Activated naive CD8-positive, alpha-beta T cell treated with anti-CD3 and anti-CD28 coated beads for 36 hours (primary cell): ENCODE measurements at places on chromosomes 4 and X. TPM values are rescaled to one million over a fixed set of nuclear protein-coding genes. Genes with fewer than 3 reads are reported as not detected.

GRCh38 chr4:159027535-159027934 is 75.3 kb upstream of the RAPGEF2 start:
- no peak for DNase-seq

- DNase-seq: no peak
These were observed 23.9 kb downstream of the APOO start for GRCh38 chrX:23883737-23884354.

GRCh38 chr4:182695842-182696241 is 221.3 kb downstream of the DCTD start:
- no peak for DNase-seq

DNA sequence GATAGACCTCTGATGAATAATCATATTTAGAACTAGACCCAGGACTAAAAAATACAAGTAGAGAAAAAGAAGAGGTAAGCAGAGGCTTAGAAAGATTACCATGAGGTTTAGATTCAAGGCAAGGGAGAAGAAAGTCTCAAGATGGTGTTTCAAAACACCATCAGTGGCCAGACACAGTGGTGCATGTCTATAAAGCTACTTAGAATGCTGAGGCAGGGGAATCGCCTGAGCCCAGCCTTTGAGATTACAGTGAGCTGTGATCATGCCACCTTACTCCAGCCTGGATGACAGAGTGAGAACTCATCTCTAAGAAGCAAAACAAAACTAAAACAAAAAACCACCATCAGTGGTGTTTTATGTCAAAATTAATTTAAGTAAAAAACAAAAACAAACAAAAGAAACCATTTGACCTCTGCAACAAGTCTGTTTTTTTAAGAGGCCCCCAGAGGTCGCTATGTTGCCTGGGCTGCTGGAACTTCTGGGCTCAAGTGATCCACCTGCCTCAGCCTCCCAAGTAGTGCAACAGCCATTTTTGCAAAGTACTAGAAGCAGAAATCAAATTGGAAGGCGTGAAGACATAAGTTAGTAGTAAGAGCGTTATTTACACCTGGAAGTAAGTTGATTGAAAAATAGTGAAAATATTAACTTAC is 784.3 kb downstream of the ADGRL3 start:
- DNase-seq: no peak

- no peak for DNase-seq
These were observed 603.2 kb downstream of the STIM2 start for GRCh38 chr4:27463816-27464215.

DNA sequence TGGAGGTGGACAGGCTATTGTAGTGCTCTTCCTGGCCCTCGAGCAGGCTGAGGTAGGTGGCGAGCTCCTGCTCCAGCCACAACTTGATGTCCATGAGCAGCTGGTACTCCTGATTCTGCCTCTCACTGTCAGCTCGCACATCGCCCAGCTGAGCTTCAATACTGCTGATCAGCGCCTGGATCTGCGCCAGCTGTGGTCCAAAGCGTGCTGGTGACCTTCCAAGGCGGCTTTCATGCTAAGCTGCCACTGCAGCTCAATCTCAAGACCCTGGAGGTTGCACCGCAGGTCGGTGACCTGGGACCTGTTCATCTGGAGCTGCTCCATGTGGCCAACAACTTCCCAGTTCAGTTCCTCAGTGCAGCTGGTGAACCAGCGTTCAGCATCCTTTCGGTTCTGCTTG is 31.2 kb downstream of the LRIT3 start:
- DNase-seq: no peak

DNA sequence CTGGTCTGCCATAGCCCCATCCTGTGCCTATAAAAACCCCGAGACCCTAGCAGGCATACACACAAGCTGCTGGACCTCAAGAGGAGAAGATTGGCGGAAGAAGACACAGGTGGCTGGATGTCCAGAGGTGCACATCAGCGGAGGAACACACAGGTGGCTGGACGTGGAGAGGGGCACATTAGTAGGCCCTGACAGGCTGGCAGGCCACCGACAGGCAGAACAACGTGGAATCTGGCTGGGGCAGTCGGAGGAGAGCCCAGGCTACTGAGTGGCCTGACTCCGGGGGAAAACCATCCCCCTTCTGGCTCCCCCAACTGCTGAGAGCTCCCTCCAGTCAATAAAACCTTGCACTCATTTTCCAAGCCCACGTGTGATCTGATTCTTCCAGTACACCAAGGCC is 512.5 kb upstream of the AMOT start:
- no peak for DNase-seq

DNA sequence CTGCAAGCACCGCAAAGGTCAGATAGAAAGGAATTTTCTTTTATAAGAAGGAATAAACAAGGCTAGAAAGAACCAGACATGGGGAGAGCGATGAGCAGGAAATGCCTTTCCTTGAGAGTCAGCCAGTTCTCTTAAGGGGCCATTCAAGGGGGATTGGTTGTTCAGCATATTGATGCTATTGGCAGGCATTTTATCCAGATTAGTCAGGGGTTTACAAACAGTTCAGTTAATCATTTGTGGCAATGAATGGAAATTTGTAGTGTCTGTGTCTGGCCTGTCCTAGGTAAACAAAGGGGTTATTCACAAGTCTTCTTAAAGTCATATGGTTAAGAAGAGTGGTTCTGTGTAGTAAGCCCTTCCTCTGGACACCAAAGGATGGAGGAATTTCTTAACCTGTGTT is 184.7 kb upstream of the FRMPD4 start:
- no peak for DNase-seq

DNA sequence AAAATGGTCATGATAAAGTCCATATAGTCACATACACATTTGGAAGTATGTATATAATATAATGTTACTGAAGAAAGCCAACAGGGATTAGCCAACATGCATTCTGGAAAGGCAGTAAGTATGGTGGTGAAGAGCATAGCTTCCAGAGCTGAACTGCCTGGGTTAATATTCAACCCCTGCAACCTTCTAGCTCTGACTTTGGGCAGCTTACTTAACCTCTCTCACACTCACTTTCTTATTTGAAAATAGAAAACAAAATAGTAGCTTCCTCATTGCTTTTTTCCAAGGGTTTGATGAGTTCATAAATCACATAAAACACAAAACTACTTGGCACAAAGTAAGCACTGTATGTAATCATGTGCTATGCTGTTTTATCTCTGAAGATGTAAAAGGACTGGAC is 216.4 kb downstream of the CHIC2 start:
- no peak for DNase-seq

DNA sequence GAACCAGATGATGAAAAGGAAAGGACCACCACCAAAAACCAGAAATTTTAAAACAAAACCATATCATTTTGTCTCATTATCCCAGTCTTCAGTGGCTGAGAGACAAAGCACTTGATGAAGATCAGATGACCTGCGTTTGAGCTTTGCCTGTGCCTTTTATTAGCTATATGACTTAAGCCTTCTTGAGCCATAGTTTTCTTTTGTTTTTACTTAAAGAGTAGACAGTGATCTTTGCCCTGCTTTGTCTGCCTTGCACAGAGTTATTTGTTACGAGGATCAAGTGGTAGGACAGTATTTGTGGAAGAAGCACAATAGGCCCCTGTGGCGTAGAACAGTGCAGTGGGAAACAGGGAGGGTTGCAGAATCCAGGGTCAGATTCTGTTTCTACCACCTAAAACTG is 89.9 kb downstream of the SLC10A6 start:
- DNase-seq: no peak

DNA sequence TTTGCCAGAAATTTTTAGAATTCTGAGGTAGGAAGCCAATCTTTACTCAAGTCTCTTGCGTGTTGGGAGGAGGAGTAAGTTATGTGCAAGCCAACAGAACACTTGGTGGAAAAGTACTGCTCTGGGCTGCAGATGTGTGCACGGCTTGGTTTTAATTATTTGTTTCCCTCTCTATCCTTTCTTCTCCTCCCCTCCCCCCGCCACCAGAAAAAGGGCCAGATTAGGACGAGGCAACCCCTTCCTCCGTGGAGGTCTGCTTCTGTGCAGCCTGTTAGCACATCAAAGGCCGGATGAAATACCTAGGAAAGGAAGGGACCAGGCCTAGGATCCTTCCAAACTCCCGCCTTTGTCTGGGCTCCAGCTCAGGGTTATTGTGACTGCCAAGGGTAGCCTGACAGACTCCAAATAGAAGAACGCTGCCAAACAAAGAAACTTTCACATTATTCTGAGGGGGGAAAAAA is 1.0 kb upstream of the PGRMC1 start:
- no peak for DNase-seq

- DNase-seq: no peak
These were observed 176.5 kb downstream of the FBXW7 start for GRCh38 chr4:152359208-152360044.

DNA sequence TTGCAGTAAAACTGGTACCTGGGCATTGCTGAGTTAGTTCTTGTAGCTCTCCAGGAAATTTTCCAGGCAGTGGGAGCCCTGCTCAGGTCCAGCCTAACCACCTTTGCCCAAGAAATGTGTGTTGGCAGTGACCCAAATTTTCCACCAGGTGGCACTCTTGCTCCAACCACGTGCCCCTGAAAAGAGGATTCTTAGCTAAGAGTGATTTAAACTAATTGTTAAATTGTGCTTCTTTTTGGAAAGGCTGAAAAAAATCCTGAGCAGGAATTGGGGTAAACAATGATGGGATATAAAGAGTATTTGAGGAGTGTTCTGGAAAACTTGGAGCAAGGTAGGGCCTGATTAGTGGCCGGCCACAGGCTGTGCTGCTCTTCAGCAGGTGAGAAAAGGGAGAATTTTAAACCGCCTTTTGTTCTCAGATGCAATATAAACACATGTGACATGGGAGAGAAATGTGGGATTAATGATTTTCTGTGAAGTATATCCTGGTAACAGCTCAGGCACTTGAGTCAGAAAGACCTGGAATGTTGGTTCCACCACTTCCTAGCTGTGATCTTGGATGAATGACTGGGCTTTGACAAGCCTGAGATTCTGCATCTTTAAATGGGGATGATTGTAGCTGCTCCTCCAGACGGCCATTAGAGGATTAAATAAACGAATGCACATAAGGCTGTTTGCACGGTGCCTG is 219.6 kb downstream of the PTTG2 start:
- peak; percentile 59 for DNase-seq

GRCh38 chrX:76148041-76148665 is 24.7 kb upstream of the PBDC1 start:
- DNase-seq: peak; percentile 6

- DNase-seq: no peak
These were observed 53.9 kb downstream of the FAT4 start for GRCh38 chr4:125368671-125369081.

DNA sequence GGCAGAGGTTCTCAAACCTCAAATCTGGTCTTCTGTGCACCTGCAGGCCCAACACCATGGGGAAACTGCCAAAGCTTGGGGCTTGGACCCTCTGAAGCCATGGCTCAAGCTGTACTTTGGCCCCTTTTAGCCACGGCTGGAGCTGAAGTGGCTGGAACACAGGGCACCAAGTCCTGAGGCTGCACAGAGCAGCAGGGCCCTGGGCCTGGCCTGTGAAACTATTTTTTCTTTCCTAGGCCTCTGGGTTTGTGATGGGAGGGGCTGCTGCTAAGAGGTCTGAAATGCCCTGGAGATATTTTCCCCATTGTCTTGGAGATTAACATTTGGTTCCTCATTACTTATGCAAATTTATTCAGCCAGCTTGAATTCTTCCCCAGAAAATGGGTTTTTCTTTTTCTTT is 18.3 kb upstream of the PI4K2B start:
- no peak for DNase-seq

- no peak for DNase-seq
These were observed 98.0 kb downstream of the ARHGAP6 start for GRCh38 chrX:11567528-11568220.

DNA sequence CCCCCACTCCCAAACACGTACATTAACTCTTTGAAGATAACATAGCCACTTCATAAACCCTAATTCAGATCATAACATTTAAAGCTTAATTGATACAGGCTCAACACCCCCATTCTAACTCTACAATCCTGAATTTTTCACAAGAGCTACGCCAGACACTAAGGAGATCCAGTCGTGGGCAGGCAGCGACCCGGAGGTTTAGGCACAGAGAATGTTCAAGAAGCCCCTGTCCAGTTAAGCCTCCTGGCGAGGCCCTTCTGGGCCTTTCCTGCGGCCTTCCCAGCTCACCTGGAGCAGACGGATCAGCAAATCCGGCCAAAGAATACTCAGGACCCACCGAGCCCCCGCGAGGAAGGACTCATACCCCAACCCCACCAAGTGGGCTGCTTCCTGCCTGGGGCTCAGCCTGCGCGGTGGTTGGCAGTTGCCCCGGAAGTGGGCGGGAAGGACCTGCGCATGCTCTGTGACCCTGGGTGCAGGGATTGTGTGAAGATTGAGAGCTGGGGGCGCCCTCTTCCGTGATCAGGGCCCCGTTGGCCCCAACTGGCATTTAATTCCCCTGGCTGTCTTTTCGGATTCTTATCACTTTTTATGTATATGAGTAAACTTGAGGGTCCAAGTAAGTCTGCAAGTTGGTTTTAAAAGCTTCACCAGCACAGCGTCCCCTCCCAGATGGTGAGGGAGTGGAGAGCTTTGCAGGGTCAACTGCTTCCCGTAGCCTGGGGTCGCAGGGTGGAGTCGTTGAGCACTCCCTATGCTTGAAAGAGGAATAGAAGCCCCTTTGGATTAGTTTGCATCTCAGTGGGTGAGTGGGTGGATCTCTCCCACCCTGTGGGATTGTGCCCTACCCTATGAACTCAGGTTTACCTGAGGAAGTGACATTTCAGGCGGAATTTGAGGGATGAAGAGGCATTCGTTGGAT is at the start of gene TRIM61:
TRIM61 (minus strand) TSS at position 415 of the 922 bp plus-strand sequence. CDS start 7,655 bp downstream, outside the sequence.
- DNase-seq: peak; percentile 79

DNA sequence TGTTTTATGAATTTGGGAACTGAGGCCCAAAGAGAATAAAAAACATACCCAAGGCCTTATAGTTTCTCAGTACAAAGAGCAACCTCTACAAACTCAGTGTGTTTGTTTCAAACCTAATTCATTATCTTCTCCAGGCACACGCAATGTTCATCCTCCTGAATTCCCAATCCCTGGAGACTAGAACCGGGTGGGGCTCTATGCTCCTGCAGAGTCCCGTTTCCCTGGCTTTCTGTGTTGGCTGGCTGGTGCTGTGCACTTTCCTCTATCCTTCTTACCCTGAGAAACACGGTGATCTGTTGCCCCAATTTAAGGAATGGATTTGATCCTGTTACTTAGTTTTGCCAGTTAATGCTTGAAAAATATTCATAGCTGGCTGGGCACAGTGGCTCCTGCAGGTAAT is 63.9 kb downstream of the FGFBP1 start:
- no peak for DNase-seq

GRCh38 chrX:13000301-13000811 is 25.4 kb downstream of the TMSB4X start:
- peak; percentile 25 for DNase-seq

- no peak for DNase-seq
These were observed 622.2 kb upstream of the GRID2 start for GRCh38 chr4:91681544-91681943.

DNA sequence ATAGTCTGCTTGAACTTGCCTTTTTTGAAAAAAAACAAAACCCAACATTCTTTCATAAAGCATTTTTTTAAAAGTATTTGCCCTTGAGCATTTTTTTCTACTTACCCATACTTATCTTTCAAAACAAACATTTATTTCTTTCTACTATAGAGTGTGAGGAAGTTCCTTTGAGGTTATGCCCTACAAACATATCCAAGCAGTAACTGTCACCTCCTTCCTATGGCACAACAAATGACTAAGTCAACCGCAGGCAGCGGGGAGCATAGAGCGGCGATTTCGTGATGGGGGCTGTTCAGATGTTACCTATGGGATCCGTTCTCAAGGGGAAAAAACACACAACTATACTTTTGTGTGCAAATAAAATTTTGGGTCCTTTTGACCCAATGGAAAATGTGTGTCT is 19.4 kb downstream of the SPRY1 start:
- peak; percentile 76 for DNase-seq

The MGARP gene
- 0.19 TPM for total RNA-seq

The HTR2C gene
- total RNA-seq: not detected

The TMEM156 gene
- total RNA-seq: 11.3 TPM

The UVSSA gene
- 14.1 TPM for total RNA-seq

The TEX11 gene
- not detected for total RNA-seq

The TET2 gene
- total RNA-seq: 20.7 TPM

The TBC1D8B gene
- total RNA-seq: 1.2 TPM

The SLC25A14 gene
- 13.7 TPM for total RNA-seq
